ENCODE measurements at places on chromosomes 3 and 15.

DNA sequence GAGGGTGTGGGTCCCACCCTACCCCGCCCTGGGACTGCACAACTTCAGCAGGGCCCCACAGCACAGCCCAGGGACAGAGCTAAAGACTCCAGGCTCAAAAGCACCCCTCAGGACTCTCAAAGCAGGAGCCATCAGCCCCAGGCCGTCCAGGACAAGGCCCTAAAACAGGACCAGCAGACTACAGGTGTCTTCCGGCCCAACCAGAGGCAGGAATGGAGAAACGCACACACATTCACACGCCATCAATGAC is 26.1 kb downstream of the ATRIP start:
- no peak for DNase-seq

DNA sequence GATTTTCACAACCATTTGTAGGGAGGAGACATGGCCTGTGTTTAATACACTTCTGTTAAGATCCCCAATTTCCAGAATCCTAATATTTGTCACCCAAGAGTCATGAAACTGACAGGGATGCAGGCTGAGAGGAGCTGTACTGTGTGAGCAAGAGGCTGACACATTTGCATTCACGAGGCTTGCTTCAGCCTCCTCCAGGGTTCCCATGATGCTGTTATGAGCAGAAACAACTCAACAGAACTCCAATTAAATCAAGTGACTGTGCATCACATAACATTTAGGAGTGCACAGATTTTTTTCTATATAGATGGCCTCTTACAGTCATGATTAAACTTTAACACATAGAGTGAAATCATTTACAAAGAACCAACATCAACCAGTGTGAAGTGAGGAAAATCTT is 292.3 kb upstream of the STT3B start:
- DNase-seq: no peak

- DNase-seq: peak; percentile 19
These were observed 26.7 kb upstream of the MCF2L2 start for GRCh38 chr3:183455089-183455488.

- no peak for DNase-seq
These were observed 50.1 kb downstream of the UBE2E2 start for GRCh38 chr3:23253214-23253613.

DNA sequence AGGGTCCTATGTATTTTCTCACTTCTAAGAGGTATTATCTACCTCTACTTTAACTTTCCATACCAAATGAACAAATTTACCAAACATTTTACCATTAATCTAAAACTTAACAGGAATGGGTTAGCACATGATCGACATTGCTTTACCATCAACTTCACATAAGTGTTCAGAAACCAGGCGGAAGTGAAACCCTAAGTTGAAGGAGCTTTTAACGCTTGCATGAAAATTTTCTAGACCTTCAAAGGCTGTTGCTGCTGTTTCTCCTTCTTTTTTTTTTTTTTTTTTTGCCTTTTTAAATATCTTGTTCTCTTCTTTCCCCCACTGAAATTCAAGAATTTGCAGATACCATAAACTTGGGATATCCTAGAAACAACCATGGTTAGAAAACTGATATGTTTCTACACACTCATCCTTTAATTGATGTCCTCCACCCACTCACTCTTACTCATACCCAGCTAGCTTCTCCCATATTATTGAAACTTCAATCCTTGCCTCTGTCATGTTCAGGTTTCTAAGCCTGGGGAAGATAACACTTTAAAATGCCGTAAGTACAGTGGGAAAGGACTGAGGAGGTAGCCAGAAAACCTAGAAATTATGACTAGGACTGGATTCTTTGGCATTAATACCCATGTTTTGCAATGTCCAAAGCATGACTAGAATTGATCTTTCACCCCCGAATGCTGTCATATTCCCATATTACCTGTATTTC is 24.7 kb downstream of the MYO5A start:
- no peak for DNase-seq

GRCh38 chr15:69285834-69286233 is 12.9 kb upstream of the PAQR5 start:
- no peak for DNase-seq

- no peak for DNase-seq
These were observed 36.0 kb downstream of the CCDC54 start for GRCh38 chr3:107413264-107413663.

DNA sequence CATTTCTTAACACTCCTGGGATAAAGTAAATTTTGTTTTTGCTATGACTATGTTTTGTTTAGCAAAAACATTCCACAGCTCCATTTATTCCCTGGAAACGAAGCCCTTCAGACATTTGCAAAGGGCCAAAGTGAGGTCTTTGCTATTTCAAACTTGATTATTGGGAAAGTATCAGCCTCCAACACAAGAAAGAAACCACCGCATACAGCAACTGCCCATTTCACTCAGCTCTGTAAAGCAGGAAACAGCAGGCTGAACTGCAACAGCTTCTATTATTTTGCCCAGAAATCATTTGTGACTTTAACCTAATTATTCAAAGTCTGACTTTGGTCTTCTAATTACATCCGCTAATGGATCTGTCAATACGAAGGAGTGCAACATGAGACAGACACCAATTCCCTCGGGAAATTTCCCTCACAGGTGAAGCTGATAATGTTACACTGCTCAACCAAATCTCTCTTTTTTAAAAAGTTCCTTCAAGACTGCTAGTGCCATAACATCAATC is 72.1 kb downstream of the RFTN1 start:
- DNase-seq: peak; percentile 44

DNA sequence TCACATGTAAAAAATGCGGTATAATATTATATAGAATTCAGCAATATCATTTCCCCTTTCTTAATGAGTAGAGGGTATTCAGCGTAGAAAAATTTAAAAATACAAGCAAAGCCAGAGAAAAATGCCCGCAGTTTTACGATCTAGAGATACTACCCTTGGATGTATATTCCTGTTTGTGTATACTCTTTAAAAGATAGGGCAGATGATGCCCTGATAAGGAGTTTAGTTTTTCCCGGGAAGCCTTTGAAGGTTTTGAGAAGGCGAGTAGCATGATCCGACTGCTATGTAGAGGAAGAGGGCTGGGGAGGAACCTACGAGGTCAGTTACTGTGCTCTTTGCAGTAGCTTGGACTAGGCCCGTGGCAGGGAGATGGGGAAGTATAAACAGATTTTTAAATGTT is 1.2 kb downstream of the YEATS2 start:
- DNase-seq: peak; percentile 44

GRCh38 chr15:69834267-69834666 is 263.4 kb downstream of the TLE3 start:
- DNase-seq: peak; percentile 53

DNA sequence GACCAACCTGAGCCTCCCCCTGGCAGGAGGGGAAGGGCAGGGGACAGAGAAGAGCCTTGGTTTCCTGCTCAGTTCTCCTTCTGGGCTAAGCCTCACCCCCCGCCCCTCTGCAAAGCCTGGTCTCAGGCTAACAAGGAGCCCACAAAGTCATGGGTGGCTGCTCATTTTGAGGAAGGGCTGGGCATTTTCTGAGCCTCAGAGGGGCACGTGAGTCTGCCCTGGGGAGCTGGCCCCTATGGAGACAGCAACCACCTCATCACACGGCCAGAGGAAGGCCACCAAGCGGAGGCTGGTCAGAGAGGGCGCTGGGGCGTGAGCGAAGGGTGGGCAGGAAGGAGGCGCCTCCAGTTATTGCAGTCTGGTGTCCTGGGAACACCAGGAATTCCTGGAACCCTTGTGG is 18.7 kb downstream of the ABTB1 start:
- DNase-seq: no peak

DNA sequence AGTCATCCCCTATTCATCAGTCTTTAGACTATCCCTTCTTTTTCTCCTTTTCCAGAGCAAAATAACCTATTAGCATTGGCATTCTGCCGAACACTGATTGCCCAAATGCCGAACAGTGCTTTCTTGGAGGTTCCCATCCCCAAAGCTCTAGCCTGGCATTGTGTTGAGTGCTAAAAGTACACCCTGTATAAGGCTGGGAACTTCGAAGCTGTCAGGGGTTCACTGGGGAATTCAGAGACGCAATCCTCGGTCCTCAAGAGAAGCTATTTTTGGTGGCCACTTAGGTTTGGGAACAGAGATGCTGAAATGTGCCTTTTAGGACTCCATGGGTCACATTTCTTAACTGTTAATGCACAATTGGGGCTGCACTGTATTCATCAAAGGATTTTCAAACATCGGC is 8.4 kb downstream of the FRMD5 start:
- DNase-seq: no peak

DNA sequence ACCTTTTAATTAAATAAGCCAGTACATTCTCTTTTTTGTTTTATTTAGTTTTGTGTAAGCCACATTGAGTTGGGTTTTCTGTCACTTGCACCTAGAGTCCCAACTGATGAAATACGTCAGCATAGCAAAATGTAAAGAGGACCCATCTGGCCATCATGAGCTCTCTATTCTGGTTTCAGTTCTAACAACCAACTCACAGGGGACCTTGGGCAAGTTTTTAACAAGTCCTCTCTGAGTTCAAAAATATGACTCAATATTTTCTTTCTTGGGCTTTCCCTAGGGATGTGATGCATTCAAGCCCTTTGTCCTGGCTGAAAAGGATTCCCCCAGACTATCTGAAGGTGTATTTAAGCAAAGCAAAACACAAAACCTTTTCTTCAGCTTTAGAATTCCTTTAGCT is 32.9 kb downstream of the PLCH1 start:
- DNase-seq: no peak

- DNase-seq: no peak
These were observed 34.4 kb downstream of the ALDH1L1 start for GRCh38 chr3:126146034-126146433.

- DNase-seq: no peak
These were observed 191.8 kb upstream of the CGNL1 start for GRCh38 chr15:57184502-57184901.

DNA sequence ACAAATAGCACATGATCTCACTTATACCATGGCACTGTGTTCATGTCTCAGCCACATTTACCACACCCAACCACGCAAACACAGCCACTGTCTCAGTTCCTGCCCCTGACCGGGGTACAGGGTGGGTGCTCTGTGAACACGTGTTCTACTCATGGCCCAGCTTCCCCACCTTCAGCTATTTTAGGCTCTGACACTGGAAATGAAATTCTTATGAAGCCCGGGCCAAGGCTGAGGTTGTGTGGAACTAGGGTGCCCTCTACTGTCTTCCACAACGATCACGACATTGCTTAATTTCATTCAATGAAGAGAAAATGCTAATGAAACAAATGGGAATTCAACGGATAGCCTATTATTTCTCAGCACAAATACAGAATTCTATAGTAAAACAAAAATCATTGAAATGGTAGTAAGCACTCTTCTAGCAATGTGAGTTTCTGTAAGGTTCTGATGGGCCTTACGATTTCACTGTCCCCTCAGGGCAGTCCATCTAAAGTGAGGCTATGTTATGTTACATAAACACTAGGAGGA is 2.1 kb upstream of the GABRA5 start:
- peak; percentile 80 for DNase-seq

DNA sequence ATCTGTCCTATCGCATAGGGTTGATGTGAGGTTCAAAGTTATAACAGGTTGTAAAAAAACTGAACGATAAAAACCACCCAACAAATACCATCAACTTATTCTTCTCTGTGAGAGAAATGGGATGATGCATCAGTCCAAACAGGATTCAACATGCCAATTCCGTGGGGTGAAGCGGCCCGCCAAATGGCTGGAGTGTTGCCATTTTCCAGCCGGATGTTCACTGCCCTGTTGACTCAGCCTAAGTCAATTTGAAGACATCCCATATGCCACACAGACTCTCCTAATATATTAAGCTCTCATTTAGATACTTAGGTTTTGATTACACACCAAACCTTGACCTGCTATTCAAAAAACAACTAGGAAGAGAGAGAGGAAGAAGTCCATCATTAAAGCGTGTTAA is 311.1 kb downstream of the VPS13C start:
- DNase-seq: no peak

GRCh38 chr3:183378951-183379350 is 49.5 kb downstream of the MCF2L2 start:
- DNase-seq: no peak

GRCh38 chr3:127134466-127134865 is 58.5 kb upstream of the PRR23E start:
- no peak for DNase-seq

GRCh38 chr3:4950351-4950784 is 28.9 kb upstream of the BHLHE40 start:
- no peak for DNase-seq

DNA sequence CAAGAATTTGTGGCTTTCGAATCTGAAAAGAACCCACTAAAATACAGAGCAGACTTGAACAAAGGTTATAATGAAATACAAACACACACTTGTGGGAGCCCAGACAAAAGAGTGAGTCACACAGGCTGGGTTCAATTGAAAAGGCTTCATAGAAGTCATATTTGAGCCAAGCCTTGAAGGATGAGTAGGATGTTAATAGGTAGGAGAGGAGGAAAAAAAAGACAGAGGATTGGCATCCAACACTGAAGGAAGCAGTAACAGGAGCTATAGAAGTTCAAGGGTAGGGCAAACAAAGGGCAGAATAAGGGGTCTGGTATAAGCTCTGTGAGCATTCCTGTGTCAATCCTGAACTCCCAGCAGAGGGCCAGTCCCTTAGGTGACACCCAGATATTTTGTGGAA is 325.4 kb downstream of the FOXP1 start:
- DNase-seq: peak; percentile 90

DNA sequence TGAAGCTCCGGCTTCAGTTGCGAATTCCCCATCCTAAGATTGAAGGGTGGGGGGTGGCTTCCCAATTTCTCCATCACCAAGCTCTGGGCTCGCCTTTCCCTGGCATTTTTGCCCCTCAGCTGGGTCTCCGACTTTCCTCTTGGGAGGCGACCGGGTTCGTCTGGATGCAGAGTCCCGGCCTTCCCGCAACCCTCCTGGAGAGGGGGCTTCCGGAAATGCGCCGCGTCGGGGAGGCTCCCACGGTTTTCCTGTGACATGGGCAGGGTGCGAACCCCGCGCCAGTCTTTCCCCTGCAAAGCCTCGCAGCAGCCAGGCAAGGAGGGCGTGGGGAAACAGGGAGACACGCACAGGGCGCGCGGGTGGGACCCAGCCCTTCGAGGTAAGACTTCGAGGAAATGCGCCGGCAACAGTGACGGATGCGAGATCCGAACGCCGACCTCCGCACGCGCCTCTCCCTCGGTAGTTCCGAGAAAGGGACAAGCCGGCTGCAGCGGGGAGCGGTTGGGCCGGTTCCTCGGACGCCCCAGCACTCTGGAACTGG is 466 bp upstream of the HCN4 start:
- DNase-seq: no peak

DNA sequence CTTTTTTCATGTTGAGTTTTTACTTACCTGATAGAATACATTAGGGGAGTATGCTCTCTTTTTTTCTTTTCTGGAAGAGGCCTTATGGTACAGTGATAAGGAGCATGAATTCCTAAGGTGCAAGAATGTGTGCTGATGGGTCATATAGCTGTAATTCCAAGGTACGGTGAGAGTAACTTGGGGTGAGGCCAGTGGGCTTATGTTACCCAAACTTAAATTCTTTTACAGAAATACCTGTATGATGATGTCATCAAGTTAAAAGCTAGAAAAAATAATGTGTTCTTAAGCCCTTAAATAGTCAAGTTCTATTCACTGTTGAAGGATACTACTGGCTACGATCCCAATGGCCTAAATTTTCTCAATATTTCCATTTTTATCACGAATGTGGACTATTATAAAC is 111.2 kb downstream of the GMPS start:
- peak; percentile 50 for DNase-seq
